H7 (cell line): ENCODE measurements at places on chromosomes 3 and 15. TPM values are rescaled to one million over a fixed set of nuclear protein-coding genes. Genes with fewer than 3 reads are reported as not detected.

PPM1L gene
- total RNA-seq: 3.2 and 5.7 TPM in 2 replicates

ZDHHC23 gene
- 4.4 and 6.4 TPM in 2 replicates for total RNA-seq

PAK6 gene
- total RNA-seq: 4.9 and 8.4 TPM in 2 replicates

DNA sequence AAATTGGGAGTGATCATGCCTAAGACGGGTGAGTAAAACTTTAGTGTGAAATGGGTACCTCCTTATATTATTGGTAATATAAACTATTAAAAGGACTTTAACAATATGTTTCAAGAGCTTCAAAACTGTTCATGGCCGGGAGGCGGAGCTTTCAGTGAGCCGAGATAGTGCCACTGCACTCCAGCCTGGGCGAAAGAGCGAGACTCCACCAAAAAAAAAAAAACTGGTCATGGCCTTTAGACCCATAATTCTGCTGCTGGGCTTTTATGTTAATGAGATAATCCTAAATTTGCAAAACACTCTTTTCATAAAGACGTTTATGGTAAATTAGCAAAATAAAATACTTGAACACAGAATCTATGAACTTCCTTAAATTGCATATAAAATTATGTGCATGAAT, 22.8 kb downstream of the TRPC1 start:
- DNase-seq: no peak

ZIC4 gene
- 0.59 TPM in 1 of 2 replicates, not detected in the other for total RNA-seq

GRCh38 chr3:39221141-39221530, 28.7 kb upstream of the XIRP1 start:
- DNase-seq: no peak

GRCh38 chr15:45495588-45495987, 27.0 kb downstream of the SLC30A4 start:
- no peak for DNase-seq

DNA sequence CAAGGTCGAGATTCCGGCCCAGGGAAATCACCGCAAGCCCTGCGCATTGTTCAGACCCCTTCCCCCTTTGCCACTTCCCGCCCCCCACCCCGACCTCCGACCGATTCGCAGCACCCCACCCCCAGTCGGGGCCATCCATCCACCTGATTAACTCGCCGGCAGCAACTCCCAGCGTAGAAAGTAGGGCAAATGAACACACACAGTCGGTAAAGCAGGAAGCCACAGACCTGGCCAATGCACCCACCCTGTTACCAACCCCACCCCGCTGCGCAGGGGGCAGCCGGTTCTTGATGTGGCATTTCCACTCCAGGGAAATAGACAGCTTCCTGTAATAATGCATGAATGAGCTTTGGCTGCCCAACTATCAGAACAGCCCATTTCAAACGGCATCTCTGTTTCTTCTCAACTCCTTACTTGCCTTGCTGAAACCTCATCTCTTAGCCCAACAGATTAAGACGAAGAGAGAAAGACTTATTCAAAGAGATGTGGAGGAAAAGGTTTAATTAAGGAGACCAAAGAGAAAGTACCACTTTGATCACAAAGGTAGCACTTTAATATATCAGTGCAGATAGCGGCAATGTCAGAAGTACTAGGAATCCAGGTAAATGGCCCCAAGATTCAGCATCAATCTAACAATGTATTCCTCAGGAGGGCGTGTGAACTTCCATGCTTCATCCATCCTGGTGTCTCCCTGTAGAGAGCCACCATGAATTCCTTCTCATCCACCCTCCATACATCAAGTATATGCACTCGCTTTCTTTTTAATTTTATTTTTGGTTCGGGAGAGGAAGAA, 1.9 kb downstream of the TNIK start:
- DNase-seq: peak; percentile 60

- no peak for DNase-seq
Measured at GRCh38 chr3:6799264-6799915, 61.5 kb upstream of the GRM7 start.

DNA sequence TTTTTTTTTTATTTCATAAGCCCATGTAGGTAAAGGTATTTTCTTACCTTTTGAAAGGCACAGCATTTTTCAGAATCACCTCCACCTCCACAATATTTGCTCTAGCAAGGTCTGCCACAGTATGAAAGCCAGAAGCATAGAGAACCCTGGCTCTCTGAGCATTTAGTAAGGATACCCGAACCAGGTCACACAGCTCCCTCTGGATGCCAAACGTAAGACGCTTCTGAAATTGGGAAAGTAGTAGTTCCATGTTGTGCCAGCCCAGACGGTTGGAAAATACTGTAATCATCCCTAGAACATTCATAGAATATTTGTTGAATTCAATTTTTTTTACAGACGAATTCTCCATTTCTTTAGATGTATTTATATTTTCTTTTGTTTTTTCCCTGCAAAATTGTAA, 52.4 kb downstream of the POLQ start:
- DNase-seq: no peak

DNA sequence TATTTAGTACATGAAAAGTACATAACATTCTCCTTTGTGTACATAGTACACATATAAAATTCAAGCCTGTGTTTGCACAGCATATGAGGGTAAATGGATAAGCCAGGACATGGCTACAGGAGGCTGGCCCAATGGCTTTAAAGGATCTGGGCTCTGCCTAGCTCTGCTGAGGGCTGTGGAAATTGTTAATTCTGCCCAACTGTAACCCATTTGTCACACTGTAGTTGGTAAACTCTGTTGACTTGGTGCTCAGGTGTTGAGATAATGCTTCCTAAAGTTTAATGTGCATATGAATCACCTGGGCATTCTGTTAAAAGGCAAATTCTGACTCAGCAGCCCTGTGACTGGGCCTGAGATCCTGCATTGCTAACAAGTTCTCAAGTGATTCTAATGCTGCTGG, 196.5 kb upstream of the ZPLD1 start:
- DNase-seq: no peak

P3H2 gene
- total RNA-seq: 44.7 and 72.7 TPM in 2 replicates
